ENCODE measurements at places on chromosomes 1 and 21.

- DNase-seq: no peak
Observed at GRCh38 chr1:8205771-8206170, 112.1 kb upstream of the SLC45A1 start.

DNA sequence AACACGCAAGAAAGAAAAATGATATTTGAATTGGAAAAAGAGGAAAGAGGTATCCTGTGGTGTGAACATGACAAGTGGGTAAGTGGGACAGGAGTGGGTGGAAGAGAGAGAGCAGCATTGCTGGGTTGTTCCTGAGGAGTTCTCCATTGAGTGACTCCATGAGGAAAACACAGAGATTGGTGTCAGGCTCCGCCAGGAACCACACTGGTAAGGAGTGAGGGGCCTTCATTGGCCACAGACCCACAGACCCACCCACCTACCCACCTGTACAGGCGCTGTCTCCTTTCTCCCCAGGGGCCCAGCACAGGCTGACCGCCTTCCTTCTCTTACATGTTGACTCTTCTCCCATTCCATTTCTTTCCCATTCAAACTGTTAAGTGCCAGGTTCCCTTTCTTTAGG is 20.9 kb downstream of the S100A7A start:
- no peak for DNase-seq

GRCh38 chr1:116201911-116202310 is 90.7 kb downstream of the MAB21L3 start:
- DNase-seq: no peak

DNA sequence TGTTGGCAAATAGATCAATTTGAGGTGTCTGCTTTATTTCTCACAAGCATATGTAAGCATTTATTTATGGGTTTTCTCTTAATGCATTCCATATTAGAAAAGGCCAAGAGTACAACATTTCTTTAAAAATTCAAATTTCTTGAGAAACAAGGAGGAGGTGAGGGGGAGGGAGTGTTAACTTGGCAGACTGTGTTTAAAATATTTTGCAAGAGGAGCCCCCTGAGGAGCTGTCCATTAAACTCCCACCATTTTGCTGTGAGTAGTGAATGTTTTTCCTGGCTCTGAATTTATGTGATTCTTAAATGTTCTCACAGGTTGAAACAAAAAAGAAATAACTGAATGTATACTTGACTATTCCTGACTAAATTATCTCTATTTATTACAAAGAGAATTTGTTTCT is 363.8 kb downstream of the PTPRC start:
- no peak for DNase-seq

GRCh38 chr1:7552402-7552801 is 218.7 kb upstream of the VAMP3 start:
- DNase-seq: no peak

DNA sequence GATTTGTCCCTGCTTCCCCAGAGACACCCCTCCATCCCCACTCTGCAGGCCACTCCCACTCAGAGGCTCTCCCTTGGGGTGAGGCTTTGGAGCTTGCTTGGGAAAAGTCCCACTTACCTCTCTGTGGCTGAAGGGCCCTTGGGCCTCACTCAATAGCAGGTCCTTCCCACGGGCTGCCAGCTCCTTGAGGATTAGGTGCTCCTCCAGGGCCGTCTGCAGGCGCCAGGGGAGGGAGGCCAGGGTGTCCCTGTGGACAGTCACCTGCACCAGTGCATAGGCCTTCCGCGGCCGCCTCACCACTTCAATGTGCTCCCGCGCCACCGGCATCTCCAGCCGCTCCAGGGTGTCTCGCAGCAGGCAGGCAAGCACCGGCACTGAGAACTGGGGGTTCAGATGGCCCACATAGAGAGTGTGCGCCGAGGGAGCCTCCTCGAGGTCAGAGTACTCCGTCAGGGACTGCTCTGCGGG is 1.4 kb downstream of the SLFNL1 start:
- no peak for DNase-seq

DNA sequence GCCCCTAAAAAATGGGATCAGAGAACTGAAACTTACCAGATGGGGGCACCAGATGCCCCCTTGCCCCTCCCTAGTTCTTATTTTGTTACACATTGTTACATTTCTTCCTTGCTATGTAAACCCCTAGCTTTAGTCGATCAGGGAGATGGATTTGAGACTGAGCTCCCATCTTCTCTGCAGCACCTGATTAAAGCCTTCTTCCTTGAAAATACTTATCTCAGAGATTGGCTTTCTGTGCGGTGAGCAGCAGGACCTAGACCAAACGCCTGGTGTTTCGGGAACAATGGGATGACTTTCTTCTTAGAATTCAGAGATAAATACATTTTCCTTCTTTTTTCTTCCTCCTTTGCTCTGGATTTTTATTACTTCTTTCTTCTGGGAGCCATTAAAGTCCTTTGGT is 16.7 kb upstream of the LSM10 start:
- no peak for DNase-seq

DNA sequence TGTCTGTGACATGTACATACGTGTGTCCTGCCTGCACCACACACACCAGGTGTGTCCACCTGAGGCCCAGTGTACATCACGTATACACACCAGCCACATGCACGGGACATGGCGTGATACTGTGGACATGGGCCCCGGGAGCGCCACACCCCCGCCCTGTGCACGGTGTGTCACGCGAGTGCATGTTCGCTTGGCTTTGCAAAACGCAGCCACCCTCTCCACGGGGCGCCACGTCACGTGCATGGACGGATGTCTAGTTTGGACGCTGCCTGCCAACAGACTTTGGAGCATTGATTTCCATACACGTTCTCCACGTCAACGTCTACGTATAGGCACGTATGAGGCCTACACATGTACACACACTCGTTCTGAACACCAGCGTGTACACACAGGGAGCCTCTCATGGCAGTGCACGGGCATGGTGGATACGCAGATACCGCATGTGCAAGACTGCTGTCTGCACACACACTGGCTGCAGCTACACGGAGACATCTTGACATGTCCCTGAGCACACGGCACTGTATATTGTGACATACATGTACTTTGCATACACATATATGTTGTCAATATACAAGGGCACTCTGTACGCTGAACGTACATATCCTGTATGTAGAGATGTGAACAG is 2.7 kb downstream of the TMEM240 start:
- DNase-seq: no peak

DNA sequence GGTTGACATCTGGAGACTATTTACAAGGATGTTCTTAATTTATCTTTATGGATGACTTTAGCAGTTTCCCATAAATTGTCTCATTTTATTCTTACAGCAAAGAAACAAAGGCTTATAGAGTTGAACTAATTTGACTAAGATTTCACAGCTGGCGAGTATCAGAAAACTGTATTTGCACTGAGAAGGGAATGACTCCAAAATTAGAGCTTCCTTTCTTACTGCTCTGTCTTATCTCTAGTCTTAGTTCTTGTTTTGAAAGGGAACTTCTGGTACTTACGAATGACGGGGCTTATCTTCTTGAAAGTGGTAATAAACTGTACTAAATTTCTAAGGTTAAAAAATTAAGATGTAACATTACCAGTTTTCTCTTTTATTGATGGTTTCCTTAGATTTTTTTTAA is 13.6 kb downstream of the CNST start:
- DNase-seq: no peak

DNA sequence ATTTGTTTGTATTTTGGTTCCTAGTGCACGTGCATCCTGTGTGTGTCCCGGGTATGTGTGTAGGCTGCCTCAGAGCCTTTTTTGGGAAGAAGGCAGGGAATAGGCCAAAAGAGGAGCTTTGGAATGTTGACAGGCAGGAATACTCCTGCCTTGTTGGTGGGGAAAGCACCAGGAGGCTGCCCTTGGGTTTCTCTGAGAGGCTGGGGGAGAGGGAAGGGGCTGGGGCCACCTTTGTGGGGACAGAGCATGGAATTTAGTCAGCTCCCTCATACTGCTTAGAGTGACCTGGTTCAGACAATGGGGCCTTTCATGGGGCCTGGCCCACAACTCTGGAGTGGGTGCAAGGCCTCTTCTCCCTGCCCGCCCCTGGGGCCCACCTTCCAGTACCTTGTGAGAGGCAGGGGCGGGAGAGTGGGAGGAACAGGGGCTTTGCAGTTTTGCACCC is 31.3 kb downstream of the ACOT11 start:
- no peak for DNase-seq

- no peak for DNase-seq
Observed at GRCh38 chr1:205374210-205375078, 17.7 kb upstream of the KLHDC8A start.

- DNase-seq: no peak
Observed at GRCh38 chr1:177170756-177171535, at the start of gene BRINP2. TSS of gene BRINP2 (plus strand) at chr1:177170958. CDS start at chr1:177229877, 58,919 bp downstream.

- DNase-seq: no peak
Observed at GRCh38 chr1:100234432-100234831, 15.2 kb downstream of the DBT start.

DNA sequence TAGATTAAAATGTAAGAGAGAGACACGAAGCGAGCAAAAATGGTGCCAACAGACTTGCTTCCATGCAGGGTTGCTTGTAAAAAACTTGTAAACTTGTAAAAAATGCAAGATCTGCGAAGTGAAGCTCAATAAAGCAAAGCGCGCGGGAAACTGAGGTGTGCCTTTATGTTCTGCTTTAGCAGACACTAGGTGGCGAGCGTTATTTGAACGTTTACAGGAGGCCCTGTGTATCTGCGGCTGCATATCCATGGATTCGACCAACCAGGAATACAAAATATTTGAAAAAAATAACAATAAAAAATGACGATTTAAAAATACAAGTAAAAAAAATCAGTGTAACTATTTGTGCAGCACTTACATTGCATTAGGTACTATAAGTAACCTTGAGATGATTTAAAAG is 1.5 kb downstream of the UBE2G2 start:
- DNase-seq: no peak

GRCh38 chr1:178238722-178239510 is 145.0 kb downstream of the RASAL2 start:
- no peak for DNase-seq

DNA sequence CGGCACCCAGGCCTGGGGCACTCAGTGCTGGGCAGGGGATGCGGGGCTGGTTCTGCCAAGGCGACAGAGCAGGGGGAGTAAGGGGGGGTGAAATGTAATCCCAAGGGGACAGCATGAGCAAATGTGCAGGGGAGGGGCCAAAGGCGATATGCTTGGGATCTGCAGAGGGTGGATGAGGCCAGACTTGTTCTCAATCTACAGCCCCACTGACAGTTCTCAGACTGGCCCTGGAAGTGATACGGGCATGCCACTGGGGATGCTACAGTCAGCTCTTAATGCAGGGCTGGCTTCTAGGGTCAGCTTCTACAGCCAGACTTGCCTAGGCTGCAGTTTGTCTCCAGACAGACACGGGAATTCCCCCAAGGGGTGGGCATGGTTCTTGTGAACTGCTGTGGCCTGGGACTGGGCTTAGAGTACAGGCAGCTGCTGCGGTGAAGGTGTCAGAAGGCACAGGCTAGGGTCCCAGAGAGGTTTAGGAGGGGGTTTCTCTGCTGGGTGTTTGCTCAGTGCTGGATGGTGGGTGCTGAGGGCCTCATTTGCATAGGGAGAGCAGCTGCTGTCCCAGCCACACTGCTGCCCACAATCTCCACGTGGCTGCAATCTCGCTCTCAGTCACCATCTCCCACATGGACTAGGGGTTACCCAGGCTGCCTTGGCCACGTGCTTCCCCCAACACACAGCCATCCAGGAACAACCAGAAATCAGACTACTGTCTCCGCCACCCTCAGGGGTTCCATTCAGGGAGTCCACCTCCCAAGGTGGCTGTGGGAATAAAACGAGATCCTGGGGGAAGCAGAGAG is 190.1 kb downstream of the HIVEP3 start:
- no peak for DNase-seq

DNA sequence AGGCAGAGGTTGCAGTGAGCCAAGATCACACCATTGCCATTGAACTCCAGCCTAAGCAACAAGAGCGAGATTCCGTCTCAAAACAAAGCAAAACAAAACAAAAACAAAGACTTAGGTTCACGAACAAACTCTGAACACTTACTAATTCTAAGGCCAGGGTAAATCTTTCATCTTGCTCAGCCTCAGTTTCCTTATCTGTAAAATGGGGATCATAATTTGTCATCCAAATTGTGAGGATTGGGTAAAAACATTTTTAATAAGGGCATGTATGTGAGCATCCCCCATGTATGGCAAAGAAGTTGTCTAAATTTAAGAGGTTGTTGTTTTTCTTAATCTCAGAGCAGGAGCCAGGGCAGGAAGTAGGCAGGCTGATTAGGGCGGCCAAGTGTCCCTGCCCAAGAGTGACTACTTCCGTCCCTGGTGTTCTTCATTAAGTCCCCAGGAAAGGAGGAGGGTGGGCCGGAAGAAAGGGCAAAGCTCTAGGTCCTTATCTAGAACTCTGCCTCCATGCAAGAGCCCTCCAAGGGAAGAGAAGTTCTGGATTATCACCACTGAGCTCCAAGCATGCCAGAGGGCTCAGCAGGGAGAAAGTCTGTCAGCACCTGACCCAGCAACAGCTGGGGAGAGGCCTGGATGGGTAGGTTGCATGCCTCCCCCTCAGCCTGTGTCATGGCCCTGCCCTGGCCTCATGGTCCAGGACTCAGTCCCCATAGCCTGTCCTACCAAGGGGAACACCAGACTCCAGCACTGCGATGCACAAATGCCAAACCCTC is 49.9 kb upstream of the CLIC4 start:
- DNase-seq: no peak

DNA sequence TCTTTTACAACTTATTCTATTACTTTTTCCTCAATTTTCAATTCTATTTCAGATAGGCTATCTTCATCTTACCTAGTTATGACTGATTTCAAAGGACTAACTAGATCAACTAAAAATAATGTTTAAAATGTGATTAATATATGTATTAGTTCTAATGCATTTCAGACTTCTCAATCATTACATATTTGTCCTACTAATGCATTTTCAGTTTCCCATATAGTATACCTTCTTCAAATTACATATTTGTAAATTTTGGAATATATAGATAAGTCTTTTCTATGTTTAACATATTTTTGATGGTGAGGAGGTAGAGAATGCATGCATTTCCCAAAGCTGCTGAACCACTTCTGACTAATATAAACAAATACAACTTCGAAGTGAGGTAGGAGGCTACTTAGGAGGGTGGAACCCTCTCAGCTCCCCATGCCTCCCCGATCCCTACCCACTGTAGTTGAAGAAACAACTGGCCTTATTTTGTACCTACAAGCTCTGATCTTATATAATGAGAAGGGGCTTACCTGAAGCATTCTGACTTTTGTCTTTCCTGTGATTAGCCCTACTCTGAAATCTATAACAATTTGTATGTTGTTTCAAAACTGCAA is 1.7 kb downstream of the TRMT1L start:
- no peak for DNase-seq

DNA sequence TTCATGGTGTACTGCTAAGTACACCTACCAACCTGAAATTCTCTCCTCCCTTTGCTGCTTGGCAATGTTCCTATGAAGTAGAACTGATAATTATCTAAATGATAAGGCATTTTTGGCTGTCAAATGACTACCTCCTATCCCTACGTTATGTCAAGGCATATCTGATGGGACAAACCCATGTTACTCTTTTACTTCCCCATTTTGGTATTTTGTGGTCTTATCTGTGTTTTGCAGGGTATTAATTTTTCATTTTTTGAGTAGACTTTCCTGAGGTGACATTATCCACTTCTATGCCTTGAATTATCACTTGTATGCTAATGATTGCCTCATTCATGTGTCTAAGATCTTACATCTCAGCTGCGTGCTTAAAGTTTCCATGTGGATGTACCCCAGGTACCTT is 499.6 kb upstream of the B3GALT2 start:
- DNase-seq: peak; percentile 57
